ENCODE measurements at places on chromosomes 11 and 22.

DNA sequence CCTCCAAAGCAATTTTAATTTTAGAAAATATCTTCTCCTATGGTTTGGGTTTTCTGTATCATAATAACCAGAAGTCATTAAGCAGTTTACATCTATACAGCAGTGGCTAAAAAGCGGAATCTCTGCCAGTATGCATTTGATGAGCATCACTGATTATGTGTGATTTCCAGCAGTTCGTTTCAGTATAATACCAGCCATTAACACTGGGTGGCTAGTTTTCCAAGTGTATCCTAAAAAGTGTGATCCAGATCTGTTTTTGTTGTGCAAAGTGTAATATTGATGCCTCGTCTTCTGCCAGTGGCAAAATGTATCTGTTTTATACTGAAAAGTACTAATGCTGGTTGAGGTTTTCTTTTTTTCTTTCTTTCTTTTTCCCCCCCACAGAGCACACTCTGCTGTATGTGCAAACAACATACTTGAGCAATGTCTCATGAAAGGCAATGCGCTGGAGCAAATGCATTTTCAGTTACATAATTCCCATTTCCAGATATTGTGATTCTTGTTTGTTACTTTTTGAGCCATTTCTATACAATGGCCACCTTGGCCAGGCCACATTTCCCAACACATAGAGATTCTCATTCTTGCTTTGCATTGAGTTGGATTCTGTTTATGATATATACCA lies 64.2 kb downstream of the SLC36A4 start:
- no peak for DNase-seq

DNA sequence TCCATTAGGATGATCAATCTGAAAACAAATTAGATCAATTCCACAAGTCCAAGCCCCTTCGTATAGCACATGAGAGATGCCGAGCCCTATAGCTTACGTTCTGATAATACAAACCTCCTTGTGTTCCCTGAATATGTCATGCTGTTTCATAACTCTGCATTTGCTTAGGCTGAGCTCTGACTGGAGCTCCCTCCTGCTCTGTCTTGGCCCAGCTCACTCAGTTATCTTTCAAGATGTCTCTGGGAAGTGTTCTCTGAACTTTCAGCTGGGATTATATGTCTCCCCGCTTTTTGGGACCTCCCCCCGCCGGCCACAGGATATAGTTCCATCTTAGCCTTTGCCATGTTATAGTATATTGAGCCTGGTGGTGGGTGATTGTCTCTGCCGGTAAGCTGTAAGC lies 44.0 kb downstream of the FDX1 start:
- no peak for DNase-seq

DNA sequence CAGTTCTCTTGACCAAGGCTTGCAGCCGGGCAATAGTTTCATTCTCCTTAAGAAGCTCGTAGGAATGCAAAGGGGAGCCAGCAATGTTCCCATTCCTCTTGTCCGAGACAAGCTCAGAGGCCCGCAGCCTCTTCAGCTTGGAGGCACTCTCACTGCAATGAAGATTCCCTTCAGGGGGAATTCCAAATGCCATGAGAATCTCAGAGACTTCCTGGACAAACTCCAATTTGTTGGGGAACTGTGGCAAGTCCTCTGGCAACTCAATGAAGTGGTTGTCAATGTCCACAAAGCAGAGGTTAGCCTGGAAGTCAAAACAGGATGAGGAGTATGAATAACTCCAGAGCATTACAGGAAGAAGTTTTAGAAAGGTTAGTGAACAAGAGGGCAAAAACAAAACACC lies 84.4 kb downstream of the DENND5A start:
- no peak for DNase-seq

- DNase-seq, result no peak
Observed at GRCh38 chr11:61635304-61635703, 44.9 kb upstream of the DAGLA start.

DNA sequence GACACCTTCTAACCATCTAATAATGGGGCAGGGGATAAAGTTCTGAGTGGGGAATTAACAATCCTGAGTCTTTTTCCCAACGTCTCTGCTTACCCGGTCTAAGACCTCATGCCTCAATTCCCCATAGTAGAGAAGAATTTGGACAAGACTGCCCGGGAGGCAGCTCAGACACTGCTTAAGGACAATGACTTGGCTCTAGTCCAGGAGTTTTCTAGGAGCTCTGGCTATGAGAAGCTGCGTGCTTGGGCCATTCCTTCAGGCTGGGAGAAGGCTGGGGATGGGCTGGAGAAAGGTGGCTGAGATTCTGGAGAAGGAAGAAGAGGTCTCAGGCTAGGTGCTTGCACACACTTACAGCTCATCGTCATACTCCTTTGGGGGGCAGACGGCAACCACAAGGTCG lies 19.8 kb upstream of the ABCC8 start:
- DNase-seq, result no peak

GRCh38 chr22:24554313-24555164 lies at the start of gene GUCD1:
GUCD1 (minus strand) TSS chr22:24555138; CDS start chr22:24554991, 147 bp downstream.
- peak; percentile 60 for DNase-seq

DNA sequence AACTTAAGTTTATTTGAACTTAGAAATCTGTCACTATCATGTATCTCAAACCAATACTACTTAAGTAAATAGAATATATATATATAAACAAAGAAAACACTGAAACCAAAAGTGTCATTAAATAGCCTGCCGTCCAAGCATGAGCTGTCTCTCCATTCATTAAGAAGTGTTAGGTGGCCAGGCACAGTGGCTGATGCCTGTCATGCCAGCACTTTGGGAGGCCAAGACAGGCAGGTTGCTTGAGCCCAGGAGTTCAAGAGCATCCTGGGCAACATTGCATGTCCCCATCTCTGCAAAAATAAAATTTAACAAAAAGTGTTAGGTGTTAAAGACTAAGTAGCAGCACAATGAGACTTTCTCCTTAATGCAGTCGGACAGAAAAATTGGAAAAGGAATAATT lies 14.0 kb downstream of the CD6 start:
- DNase-seq, result no peak

DNA sequence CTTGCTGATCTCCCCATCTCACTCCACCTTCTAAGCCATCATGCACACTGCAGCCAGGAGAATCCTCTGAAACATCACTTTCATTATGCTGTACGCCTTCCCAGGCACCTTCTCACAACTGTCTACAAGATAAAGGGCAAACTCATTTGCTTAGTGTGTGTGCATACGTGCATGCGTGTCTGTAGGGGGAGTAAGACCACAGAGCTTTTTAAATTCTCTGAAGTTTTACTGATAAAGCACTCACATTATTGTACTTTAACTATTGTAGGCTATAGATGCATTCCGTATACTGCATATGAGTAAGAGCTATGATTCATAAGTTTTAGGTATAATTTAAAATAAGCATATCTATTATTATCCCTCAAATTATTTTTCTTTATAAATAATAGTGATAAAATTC lies 15.3 kb upstream of the ANKK1 start:
- DNase-seq, result no peak

DNA sequence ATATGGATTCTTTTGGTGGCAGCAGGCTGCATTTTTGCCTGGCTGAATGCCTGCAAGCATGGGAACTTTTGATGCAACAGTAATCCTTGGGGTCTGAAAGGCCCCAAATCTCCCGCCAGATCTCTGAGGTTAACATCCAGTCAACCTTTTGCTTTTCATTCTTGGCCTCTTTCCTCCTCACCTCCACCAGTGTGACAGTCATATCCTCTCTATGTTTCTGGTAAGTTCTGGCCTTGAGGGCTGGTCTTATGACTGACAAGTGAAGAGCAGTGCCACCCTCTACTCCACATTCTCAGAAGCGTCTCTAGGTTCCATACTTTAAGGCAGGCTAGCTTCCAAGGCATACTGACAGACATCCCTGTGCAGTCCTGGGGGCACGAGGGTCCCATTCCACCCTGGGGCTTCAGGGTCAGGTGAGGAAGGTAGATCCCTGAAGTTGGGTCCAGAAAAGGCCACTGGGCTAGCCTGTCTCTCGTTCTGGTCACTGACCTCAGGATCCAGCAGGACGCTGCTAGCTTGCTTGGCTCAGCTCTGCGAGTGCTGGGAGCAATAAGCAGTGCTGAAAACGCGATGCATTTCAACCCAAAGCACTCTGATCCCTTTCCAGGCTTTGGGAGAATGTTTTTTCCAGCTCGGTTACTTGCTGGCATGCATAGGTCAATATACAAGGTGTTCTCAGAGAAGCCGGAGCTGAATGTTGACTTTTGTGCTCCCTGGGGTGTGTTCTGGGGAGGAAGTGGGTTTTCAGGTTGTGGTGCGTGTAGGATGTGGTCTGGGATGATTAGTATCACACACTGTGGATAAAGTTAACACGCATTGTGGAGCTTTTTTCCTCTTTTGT lies 75.2 kb downstream of the PTPRJ start:
- DNase-seq, result no peak

GRCh38 chr11:45578316-45578715 lies 87.1 kb downstream of the CHST1 start:
- DNase-seq, result no peak

DNA sequence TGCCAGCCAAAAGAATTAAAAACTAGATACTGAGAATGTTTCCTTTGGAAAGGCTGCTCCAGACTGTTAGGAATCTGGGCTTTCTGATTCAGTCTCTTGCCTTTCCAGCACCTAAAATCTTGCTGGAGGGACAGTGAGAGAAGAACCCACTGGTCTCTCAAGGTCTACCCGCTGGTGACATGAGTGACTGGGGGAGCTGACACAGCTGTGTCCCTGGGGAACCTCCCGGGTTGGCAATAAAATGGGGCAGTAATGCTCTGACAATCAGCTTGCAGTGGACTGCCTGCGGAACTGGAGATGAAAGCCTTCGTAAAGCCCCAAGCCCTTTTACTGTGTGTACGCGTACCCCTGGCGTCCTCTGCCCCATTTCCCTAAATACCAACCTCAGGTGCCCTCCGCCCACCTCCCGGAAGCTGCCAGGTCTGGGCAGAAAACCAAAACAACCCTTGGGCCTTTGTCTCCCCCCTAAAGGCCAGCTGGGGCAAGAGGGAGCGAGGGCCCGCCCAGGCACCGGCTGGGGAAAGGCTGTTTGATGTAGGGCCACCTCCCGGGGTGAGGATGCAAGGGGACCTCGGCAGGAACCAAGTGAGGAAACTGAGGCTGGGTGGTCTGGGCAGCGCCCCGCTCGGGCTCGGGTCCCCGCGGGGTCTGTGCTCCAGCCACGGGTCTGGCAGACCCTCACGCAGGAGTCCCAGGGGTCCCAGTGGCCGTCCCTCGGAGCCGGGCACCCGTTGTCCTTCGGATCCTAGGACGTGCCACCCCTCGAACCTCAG lies 741 bp downstream of the CARS1 start:
- no peak for DNase-seq

- DNase-seq, result no peak
Observed at GRCh38 chr11:57630171-57630570, 19.5 kb downstream of the YPEL4 start.

GRCh38 chr11:124874571-124875255 lies 9.5 kb downstream of the ROBO3 start:
- DNase-seq, result no peak

GRCh38 chr11:130999992-131000770 lies 83.9 kb upstream of the SNX19 start:
- DNase-seq, result no peak

DNA sequence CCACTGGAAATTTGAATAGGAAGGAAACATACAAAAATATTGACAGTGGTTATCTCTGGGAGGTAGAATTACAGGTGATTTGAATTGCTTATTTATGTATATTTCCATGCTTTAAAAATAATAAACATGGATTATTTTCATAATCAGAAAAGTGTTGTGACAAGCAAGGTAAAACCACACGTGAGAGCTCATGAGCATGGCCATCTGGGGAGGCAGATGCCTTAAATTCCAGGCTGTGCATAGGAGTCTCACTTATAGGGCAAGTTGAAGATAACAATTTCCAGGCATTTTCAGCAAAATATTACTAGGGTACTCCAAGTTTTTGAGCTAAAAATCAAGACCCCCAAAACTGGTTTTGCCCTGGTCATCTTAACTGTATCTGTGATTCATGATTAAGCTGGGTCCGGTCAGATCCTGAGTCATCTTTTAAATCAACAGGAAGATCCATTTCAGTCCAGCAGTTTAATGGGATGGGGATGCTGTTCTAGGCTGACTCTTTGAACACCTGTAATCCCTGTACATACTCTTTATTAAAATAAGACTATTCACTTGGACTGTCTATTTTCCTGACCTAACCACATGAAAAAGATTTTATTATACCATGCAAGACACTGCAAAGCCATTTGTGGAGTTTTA lies 115.8 kb upstream of the NARS2 start:
- DNase-seq, result no peak

DNA sequence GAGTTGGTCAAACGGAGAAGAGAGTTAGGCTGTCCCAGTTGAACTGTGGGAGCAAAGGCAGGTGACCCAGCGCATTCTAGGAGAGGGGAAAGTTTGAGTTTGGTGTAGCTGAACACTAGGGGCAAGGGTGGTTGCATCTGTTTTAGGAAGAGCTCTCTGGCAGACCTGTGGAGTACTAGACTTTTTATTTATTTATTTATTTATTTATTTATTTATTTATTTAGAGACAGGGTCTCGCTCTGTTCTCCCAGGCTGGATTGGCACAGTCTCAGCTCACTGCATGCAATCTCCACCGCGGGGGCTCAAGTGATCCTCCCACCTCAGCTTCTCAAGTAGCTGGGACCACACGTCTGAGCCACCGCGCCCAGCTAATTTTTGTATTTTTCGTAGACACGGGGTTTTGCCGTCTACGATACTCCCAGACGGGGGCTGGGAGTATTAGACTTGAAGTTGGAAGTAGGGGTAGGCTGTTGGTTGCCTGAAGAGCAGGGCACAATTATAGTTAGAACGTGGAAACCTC lies 950 bp upstream of the ACER3 start:
- no peak for DNase-seq
